HEK293T (cell line): ENCODE measurements at places on chromosomes 7 and 10.
A peak's percentile ranks its signal among the peaks of the same experiment; 100 is the strongest.

GRCh38 chr10:70682920-70683600 lies 10.8 kb downstream of the ADAMTS14 start:
- DNase-seq = no peak

- no peak for DNase-seq
Observed at GRCh38 chr7:66638309-66639099, 9.8 kb downstream of the KCTD7 start.

DNA sequence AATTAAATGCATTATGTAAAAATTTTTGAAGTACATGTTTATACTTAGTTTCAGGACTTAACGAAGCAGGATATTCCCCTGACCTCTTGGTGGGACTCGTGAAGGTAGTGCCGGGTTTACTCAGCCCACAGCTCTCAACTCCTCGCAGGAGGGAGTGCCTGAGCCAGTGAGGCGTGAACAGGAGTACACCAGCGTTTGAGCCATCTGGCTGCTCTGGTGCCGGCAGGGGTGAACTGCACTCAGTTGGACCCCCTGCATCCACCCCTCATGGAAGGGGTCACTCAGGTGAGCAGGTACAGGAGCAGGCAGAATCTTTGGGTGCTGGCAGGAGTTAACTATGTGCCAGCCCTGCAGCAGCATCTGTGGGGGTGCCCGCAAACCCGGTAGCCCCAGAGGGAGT lies 625.1 kb upstream of the PCDH15 start:
- DNase-seq = no peak

DNA sequence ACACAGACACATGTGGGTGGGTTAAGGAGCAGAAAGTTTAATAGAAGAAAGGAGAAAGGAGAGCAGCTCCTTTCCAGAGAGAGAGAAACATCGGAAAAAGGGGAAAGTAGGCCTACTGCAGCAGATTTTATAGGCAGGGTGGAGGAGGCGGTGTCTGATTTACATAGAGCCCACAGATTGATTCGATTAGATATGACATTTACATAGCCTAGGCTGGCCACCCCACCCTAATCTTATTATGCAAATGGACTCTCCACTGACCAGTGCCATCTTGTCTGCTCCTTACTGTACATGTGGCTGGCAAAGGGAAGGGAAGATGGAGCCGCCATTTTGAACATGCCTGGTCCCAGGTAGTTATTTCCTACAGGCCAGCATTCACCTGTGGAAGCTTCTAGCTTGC lies 38.7 kb upstream of the SCIN start:
- DNase-seq = no peak

DNA sequence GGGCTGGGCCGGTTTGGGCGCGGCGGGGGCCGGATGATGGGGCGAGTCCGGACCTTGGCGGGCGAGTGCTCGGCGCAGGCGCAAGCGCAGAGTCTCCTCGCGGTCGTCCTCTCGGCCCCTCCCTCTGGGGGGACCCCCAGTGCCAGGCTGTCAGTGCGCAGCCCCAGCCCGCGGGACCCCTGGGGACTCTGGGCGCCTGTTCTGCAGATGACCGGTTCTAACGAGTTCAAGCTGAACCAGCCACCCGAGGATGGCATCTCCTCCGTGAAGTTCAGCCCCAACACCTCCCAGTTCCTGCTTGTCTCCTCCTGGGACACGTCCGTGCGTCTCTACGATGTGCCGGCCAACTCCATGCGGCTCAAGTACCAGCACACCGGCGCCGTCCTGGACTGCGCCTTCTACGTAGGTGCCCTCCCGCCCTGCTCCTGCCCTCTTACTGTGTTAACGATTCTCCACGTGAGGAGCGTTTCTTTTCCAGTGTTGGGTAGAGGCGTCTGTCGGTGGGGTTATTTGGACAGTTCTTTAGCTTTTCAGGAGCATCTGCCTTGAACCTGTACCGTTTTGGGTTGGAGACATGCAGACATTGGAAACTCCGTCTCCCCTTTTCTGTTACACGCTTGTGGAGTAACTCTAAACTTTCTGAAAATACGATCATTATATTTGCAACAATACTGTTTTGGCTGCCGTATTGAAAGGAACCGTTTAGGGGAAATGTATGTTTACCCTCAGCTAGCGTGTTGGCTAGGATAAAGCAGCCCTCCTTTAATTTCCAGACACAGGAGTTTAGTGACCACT lies 706 bp downstream of the BUB3 start:
- DNase-seq = peak; percentile 76

- DNase-seq = no peak
Observed at GRCh38 chr7:72429316-72429715, 17.2 kb upstream of the CALN1 start.

- DNase-seq = no peak
Observed at GRCh38 chr10:23060918-23061317, 34.5 kb upstream of the MSRB2 start.

GRCh38 chr10:70137927-70138883 lies 5.6 kb upstream of the AIFM2 start:
- no peak for DNase-seq

DNA sequence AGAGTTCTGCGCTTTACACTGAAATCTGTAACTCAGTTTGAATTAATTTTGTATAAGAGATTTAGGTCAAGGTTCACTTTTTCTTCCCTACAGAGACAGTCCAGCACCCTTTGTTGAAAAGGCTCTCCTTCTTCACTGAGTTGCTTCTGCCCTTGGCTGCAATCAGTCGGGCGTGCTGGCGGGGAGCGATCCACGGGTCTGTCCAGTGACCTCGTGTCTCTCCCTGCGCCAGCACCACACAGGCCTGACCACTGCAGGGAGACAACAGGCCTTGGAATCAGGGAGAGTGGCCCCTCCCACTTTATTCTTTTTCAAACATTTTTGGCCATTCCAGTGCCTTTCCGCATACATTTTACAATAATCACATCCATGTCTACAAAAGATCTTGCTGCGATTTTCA lies 66.9 kb downstream of the AMZ1 start:
- DNase-seq = no peak

DNA sequence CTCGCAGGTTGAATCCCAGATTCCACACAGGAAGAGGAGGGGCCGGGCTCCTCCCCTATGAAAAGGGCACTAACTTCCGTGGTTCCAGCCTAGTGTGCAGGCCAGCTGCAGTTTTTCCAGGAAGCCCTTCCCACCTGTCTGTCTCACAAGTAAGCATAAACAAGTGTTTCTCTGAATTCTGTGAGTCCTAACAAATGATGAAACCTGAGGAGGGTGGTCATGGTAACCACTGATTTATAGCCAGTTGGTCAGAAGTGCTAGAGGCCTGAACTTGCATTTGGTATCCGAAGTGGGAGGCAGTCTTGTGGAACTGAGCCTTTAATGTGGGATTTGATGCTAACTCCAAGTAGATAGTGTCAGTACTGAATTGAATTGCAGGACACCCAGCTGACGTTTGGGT lies 54.7 kb upstream of the STEAP4 start:
- DNase-seq = no peak

DNA sequence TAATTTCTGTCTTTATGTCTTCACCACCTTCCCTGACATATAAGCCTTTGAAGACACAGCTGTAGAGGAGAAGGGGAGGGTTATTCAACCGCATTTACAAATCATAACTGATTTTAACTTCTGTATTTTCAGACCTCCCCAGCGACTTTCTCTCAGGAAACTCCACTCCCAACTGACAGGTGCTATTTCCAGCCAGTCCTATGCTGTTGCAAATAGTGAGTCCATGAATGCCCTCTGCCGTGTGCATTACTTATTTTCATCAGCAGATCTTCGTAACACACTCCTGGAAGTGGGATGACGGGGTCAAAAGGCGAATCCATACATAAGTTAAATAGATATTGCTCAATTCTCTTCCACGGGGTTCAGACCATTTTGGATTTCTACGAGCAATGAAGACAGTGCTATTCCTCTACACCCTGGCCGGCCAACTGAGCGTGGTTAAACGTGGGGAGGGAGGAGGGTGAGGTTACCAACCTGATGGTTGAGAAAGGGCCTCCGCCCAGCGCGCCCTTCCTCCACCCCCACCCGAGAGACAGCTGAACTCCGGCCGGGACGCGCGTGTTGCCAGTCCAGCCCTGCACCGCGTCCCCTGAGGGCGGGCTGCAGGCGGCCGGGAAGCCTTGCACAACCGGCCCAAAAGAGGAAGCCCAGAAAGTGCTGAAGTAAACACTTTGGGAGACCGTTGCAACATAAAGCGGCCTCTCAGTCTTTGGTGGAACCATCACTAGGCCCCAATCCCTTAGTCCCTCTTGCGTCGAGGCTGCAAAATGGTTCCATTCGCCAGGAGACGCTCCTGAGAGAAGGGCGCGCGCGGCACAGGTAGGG lies at the start of gene APBB1IP:
Gene APBB1IP, plus strand, starts transcription at position 705 of the 825 bp plus-strand sequence. CDS start 53,986 bp downstream, outside the sequence.
- no peak for DNase-seq

DNA sequence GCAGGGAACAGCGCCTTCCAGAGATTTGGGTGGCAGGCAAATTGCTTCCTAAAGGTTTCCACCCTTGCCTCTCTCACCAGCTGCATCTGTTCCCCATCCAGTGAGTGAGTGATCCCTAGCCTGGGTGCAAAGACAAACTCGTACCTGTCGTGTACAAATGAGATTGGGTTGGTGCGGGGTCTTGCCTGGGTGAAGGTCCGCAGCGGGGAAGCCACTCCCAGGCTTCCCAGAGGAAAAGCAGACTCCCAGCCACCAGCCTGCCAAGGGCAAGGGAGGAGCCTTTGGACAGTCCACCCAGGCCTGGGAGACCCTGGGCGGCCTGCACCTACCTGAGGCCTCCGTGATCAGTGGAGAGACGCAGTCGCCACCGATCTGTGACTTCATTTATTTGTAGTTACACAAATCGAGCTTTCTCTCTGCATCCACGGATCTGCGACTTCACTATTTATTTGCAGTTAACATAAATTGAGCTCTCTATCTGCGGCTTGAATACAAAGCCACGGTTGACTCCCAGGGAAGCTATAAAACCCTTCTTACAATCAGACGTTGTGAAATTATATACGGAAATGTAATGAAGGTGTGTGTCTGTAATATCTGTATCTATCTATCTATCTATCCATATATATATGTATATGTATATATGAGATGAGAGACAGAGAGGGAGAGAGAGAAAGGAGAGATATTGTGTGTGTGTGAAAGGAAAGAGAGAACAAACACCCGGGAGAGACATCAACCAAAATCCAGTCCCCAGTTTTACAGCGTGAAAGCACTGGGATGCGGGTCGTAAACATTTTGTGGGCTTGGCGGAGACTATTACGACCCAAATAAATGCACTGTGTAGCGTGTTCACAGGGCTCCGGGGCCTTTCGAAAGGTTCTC lies 3.0 kb upstream of the HOXA7 start:
- no peak for DNase-seq

GRCh38 chr7:126398851-126399529 lies 853.8 kb downstream of the GRM8 start:
- DNase-seq = no peak

- DNase-seq = no peak
Observed at GRCh38 chr7:48213226-48213625, 42.0 kb downstream of the ABCA13 start.

DNA sequence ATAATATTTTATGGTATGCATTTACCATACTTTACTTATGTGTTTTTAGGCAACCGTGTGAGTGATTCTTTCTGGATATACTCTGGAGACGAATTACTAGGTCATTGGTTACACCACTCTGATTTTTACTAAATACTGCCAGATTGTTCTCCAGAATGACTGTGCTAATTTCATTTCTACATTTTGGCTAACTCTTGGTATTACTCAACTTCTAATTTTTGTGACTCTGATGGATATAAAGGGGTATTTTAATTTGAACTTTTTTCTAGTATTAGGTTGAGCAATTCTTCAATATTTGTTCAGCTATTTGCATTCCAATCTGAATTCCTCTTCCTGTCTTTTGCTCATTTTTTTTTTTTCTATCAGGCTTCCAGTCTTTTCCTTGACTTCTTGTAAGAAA lies 223.6 kb downstream of the MDFIC start:
- no peak for DNase-seq
